ENCODE measurements at places on chromosomes 16 and 17. TPM values are rescaled to one million over a fixed set of nuclear protein-coding genes. Genes with fewer than 3 reads are reported as not detected.

DNA sequence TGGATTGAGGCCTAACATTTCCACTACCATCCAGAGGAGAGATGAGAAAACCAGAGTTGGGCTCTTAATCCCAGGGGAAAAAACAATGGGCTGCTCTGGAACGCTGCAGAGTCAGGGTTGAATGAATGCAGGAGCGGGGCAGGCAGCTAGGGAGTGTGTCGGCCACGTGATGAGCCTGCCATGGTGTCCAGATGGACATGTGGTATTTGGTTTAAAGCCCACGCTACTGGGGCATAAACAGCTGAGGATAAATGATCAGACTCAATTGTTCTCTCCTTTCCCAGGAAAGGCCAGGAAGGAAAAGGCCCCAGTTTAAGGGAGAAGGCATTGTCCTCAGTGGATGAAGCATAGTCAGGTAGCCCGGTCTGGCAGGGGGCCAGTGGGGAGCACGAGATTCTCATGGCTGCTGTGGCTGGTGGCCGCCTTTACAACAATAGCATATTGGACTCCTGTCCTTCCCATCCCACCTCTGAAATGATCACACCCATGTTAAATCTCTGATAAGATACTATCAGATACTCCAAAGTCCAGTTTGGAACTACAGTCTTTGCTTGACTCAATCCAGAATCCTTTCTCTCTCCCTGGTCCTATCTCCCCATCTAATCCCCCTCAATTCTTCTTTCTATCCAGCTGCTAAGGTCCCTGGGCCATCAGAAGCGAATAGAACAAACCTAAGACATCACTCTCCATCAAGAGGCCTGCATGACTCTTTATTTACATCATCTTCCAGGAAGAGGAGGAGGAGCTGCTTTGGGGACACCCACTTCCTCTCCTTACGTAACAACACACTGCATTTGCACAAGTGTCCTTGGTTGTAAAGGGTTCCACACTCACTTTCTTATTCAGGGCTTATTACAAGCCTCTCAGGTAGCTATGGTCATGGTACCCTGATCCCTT lies 20.4 kb downstream of the CA4 start:
- peak; percentile 87 for DNase-seq

- no peak for DNase-seq
Measured at GRCh38 chr17:46944931-46945330, 22.0 kb downstream of the GOSR2 start.

DNA sequence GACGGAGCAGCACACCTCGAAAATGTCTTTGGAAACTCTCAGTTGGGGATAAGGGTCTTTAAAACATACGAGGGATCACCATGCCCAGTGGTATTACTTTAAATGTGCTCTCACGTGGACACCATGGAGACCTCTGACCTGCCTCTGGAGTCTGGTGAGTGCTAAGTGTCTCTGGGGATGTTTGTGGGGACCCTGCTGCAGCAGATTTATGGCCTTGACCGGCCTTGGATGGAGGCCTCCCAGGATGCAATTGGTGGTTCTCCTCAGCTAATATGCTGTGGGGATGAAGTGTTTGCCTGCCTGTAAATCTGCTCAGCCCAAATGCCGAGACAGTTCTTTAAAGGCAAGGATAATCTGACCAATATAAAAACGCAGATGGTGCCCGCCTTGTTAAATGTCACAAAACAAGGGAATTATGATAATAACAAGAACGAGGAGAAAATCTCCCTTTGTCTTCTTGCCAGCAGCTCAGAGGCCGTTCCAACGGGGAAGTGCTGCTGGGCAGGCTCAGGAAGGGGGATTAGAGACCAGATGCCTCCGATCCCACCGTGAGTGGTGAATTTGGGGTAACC lies 154.4 kb downstream of the ABCC12 start:
- DNase-seq: no peak

DNA sequence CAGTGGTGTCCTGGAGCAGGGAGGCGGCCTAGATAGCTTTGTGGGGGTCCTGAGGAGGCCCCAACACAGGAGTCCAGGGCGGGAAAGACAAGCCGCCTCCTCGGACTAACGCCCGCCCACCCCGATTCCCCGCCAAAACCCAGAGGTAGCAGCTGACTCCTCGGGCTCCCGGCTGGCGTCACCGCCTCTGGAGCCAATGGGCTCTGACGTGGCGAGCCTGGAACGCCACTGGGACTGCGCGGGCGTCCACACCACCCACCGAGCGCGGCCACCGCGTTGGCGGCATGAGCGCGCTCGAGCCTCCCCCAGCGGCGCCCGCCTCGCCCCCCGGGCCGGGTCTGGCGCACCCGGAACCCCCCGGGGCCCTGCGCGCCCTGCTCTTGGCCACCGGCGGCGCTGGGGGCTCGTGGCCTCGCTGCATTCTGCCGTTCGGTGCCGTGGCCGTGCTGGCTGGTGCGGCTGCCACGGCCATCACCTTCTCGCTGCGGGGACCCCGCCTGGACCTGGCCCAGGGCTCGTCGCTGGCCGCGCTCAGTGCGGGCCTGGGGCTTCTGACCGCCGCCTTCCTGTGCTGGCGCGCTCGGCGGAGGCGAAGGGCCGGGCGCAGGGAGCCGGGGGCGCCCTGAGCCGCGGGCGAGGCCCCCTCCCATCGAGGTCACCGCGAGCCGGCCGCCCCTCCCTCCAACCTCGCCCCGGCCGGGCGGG lies 3.4 kb upstream of the NTN3 start:
- DNase-seq: peak; percentile 71

- DNase-seq: no peak
Measured at GRCh38 chr17:3946711-3947235, 17.5 kb downstream of the ATP2A3 start.

GRCh38 chr17:5121186-5121841 lies 5.5 kb downstream of the USP6 start:
- peak; percentile 15 for DNase-seq

GRCh38 chr16:88722784-88723506 lies 16.6 kb downstream of the CTU2 start:
- no peak for DNase-seq

DNA sequence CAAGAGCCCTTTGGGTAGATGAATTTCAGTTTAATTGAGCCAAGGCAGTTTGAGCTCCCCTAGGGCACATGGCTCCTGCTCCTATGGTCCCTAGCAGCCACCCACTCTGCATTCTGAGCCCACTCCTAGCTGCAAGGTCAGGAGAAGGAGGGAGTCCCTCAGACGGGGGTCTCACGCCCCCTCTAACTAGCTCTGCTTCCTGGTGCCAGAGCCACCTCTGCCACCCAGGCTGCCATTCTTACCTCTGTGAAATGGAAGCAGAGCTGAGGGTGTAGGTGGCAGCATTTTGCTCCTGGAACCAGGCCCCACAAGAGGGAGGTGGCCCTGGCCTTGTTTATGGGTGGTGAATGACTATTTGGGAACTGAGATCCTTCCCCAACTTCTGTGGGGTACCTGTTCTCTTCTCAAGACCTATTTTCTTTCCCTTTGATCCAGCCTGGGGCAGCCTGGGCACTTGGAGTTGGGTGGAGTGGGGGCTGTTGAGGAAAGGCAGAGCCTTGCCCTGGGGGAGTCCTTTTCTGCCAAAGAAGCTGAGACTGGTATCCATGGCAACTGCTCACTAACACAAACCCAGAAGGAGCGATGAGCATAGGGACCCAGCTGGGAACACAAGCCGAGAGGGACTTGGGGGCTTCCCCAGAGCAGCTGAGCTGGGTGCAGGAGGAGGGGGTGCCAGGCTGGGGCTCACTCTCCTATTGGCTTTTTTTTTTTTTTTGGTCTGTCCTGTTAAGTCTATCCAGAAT lies 4.8 kb downstream of the SPNS2 start:
- no peak for DNase-seq

DNA sequence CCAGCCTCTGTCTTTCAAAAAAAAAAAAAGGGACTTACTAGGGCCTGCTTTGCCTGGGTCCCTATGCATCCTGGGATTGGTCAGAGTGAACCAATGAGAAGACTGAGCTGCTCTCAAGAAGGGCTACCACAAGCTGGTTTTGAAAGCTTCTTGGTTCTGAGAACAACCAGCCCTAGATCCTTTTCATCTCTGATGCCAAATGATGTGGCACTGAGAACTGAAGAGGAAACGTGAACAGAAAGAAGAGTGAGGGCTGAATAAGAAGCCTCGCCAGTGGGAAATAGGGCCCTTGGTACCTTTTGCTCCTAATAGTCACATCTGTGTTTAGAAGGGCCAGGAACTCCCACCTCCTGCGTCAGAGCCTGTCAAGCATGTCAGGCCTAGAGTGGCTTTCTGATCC lies 10.7 kb downstream of the TACO1 start:
- DNase-seq: no peak

DNA sequence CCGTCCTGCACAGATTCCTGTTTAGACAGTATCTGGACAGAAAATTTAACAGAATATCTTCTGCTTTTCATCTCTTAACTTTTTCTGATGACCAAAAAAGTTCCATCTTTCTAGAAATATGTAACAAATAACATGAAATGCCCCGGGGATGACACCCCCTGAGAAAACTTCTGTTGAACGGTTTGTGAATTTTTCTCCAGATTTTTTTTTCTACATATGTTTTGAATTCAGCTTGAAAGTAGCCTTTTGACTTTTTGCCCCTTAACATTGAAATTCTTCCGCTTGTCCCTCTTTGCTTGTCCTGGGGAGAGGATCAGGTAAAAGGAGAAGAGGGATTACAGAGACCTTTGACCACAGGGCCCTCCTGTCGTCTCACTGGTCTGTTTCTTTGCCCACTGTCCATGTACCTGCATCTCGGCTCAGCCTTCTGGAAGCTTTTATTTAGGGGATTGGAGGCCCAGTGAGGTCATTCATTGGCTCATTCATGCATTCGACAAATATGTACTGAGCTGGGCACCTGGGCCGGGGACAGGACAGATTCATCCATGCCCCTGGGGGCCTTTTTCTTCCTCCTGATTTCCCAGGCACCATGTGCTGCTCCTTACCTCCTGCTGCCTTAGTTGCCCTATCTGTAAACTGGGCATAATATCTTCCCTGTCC lies 19.6 kb upstream of the CPNE2 start:
- no peak for DNase-seq

GRCh38 chr16:46808997-46809396 lies 22.0 kb downstream of the C16orf87 start:
- no peak for DNase-seq

DNA sequence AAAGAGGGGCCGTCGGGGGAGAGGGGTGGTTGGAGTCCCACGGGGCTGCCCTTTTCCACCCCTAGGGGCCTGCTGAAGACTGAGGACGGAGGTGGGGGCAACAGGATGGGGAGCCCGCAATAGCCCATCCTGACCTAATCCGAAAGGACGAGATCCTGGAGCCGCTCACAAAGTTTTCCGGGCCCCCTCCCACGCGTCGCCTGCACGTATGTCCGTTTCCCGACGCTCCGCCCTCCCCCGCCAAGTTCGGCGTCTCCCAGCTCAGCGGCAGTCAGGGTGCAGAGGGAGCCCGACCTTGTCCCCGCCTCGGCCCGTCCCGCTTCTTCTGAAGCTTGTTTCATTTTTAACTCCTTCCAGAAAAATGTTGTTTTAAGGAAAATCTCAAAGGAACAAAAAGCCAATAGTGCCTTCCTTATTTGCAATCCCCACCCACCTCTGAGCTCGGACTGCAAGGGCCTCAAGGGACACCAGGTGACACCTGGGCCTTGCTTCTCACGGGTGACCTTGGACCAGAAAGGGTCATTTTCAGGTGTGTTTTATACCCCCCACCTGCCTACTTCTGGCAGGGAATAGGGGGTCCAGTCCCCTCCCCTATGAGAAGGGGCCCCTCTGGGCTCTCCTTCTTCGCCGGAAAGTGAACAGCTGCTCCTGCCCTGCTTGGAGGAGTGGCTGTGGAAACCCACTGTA lies 3.4 kb upstream of the ZNF423 start:
- peak; percentile 77 for DNase-seq

GRCh38 chr16:3470723-3471122 lies 24.6 kb downstream of the C16orf90 start:
- no peak for DNase-seq

- no peak for DNase-seq
Measured at GRCh38 chr16:62610291-62610690, 574.1 kb upstream of the CDH8 start.

DNA sequence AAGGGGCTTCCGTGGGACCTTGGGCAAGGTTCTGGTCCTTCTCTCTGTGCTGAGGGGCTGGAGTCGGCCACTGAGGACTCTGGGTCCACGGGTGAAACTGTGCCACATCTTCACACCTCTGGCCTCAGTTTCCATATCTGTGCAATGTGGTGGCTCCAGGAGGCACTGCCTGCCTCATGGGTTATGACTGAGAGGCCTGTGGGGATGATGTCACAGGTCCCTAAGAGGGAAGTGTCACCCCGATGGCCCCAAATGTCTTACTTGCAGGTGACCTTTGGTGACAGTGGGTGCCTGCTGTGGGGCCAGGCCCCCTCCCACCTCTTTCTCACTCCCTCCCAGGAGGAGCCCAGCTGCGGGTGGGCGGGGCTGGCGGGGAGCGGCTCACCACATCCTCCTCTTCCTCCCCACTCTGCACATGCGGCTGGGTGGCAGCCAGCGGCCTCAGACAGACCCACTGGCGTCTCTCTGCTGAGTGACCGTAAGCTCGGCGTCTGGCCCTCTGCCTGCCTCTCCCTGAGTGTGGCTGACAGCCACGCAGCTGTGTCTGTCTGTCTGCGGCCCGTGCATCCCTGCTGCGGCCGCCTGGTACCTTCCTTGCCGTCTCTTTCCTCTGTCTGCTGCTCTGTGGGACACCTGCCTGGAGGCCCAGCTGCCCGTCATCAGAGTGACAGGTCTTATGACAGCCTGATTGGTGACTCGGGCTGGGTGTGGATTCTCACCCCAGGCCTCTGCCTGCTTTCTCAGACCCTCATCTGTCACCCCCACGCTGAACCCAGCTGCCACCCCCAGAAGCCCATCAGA lies at the start of gene IL21R:
Gene IL21R, plus strand, starts transcription at position 407 of the 801 bp plus-strand sequence. CDS start 27,898 bp downstream, outside the sequence.
- peak; percentile 68 for DNase-seq

- DNase-seq: no peak
Measured at GRCh38 chr16:87253536-87253935, 63.7 kb downstream of the C16orf95 start.

DNA sequence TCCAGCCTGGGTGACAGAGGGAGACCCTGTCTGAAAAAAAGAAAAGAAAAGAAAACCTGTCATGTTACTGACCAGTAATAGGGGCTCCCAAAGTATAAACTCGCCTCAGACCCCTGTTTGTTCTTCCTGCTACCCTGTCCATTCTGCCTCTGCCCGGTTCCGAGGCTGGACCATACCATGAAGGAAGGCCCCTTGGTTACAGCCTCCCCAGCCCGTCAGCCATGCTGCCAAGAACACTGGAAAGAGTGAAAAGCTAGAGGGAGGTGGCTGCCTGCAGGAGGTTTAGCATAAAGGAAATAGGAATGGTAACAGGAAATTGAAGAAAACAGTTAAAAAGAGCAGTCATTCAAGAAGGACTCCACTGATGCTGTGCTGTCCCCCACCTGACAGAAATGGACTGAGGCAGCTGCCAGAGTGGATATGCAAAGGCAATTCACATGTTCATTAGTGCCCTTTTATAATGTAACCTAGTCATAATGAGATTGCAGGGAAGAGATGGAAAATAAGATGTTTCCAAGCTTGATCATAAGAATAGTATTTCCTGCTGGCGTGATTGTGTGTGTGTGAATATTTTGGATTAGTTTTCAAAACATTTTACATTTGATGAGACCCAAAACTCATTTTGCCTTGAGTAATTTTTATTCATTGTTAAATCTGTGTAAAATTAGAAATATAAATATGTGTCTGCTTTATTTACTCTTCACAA lies 102.6 kb downstream of the GOSR1 start:
- DNase-seq: no peak

- DNase-seq: no peak
Measured at GRCh38 chr16:27437946-27438345, 36.0 kb downstream of the IL21R start.

CYGB gene
- 10.6 TPM for total RNA-seq

TBC1D3D gene
- total RNA-seq: 2.7 TPM

PLSCR3 gene
- total RNA-seq: 16.4 TPM

GRAPL gene
- 4.4 TPM for total RNA-seq

STH gene
- not detected for total RNA-seq

MMP2 gene
- total RNA-seq: 193 TPM

EPN3 gene
- total RNA-seq: 40.0 TPM
